RPMI8226 (cell line): ENCODE measurements at places on chromosomes 3 and 15.

DNA sequence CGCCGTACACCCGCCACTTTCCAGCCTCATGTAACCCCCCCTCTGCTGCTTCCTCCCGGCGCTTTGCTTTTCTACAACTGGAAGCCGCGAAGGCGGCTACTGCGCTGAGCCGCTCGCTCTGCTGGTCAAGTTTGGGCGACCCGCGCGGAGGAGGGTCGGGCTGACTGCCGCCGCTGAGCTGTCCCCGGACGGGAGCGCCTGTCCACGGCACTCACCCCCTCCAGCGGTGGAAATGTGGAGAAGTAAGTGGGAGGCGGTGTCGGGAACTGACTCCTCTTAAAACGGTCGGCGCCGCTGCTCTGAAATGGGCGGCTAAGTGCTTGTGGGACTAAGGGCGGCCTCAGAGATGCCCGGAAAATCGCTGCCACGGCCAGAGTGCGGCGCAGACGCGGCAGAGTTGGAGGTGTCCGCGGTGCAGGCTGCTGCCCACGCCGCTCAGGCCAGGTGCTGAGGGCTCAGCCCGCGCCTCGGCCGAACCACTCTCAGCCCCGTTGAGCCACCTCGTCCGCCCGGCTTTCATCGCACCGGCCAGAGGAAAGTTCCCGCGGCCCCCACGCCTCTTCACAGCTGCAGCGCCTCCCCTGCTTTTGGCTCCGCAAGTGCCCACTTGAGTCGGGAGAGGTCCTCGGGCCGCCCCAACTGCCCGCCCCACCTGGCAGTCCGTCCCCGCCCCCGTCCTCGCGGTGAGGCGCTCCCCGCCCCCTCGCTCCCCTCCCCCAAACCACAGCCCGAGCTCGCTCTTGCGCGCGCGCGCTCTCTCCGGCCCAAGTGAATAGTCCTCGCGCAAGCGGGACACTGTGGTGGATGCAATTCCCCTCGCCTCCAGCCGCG, at the start of gene EPHA6:
Gene EPHA6, plus strand, starts transcription at position 775 of the 831 bp plus-strand sequence.
- DNase-seq, result peak; percentile 44

DNA sequence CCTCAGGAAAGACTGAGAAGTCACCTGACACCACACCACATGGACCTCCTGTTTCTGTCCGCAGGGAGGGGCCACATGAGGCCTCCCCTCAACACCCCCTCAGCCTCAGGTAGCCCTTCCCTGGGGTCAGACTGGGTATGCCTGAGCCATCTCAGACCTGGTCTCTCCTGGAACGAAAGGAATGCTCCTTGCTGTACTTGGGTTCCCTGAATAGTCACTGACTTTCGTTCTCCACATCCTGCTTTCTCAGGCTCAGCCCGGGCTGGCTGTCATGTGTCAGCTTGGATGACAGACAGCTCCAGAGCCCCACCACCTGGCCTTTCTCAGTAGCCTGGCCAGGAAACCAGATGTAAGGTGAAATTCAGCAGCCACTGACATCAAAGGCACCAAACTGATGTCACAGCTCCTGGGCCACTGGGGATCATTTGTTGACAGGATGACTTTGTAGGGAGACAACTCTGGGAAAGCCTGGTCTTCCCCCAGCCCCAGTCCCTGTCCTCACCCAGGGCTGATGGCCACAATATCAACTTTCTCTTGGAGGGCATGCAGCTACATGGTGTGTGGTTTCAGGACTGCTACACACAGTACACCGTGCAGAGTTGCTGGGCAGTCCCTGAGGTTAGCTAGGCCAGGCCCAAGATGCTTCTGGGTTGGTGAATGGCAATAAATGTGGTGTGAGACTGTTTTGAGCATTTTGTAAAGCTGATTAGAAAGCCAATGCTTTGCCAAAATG, 141.4 kb upstream of the MRPS22 start:
- peak; percentile 42 for DNase-seq

DNA sequence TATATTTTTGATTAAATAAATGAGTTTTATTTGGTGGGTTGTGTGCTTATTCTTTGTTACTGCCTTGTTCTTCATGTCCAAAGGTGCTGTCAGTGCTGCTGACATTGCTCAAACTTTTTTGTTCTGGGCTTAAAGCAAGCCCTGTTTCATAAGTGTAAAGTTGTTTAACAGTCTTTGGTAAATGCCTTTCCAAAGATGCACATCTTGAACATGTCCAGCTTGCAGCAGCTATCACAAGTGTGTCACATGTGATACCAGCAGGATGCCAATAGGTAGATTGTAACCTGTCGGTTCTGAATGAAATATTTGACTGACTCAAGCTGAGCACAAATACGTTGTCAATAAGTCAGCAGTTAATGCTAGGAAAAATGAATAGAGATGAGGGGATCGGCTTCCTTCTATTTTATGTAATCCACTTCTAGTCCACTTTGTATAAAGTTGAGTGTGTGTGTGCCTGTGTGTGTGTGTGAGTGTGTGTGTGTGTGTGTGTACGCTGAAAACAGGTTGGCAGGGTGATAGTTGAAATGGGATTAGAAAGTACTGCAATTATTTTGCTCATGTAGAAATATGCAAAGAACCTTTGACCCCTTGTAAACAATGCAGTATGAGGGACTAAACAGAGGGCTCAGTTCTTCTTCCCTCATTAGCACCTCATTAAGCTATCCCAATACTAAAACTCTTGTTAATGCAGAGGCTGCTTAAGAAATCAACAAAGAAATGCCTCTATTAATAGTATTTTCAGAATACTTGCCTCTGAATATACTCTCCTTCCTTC, 986.5 kb downstream of the TUSC7 start:
- no peak for DNase-seq

DNA sequence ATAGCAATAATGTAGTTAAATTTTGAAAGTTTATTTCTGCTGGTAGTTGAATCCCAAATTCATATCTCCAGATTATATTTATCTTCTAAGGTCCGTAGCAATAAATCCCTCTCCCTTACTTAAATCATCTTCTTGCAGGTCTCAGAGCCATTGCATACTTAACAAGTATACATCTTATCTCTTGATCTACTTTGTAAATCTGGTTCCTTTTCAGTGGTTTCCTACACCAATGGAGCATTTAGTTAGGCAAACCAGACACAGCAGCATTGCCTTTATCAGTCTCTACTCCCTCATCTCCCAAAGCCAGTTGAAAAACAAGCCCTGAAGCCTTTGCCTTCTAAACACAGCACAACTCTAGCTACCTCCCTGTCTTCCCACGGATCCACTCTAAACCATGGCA, 440.9 kb downstream of the CNTN6 start:
- no peak for DNase-seq

- no peak for DNase-seq
Observed at GRCh38 chr3:126472277-126473006, 3.2 kb downstream of the ZXDC start.

GRCh38 chr3:187919048-187919447, 173.8 kb upstream of the BCL6 start:
- peak; percentile 10 for DNase-seq

DNA sequence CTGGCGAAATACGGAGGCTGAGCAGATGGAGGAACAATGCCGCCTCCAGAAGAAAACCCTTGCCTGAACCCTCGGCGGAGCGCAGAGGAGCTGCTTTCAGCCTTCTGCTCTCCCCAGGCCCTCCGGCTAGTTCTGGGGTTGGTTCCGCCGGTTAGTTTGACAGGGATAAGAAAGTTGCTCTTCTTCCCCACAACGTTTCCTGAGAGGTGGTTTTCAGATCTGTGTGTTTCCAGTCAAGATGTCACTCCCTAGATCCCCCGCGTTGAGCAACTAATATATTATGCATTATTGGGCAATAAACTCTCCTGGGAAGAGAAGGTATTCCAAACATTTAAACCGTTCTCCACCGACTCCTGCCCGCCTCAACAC, 551 bp downstream of the NLGN1 start:
- DNase-seq, result no peak

DNA sequence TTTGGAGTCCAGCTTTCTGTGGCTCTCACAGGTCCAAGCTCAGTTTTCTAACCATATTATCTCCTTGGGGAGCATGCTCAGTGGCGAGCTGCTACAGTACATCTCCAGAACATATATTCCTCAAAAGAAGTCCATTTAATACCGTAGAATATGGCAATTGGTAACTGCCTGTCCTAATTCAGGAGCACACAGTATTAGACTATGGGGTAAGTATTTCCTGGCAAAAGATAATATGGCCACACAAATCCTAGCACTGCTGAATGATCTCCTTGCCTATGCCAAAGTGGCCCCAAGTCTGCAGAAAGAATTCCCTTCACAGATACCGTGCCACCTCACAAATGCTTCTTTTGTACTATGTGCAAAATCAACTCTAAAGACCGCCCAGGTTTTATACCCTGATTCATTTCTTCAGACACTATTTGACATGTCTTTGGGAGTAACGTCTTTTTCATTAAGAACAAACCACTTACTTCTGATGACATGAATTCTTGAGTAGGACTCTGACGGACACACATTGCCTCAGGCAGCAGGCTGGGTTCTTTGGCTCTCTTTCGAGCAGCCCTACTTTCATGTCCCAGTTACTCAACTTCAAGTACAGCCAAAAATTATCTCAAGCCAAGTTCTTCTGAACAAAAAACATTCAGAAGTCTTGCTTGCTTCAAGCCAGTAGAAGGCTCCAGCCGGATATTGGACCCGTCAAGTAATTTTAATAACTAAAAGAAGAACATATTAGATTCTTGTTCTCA, 368.3 kb upstream of the DCBLD2 start:
- DNase-seq, result no peak

DNA sequence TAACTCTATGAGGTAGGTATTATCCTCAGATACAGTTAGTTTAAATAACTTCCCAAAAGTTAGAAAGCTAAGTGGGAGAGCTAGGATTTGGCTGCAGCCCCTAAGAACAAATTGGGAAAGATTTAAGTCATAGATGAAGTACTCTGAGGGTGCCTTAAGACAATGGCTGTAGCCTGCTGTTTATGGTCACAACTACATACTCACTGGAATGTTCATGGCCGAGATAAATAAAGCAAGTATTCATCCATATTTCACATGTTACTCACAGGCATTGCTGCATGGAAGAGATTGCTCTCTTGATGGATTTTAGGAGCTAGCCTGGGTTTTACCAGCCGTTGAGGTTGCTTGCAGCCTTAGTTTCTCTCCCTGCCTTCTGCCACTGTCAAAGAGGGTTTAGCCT, 145.0 kb downstream of the CMSS1 start:
- no peak for DNase-seq

GRCh38 chr3:197023998-197024651, 5.5 kb downstream of the MELTF start:
- no peak for DNase-seq

DNA sequence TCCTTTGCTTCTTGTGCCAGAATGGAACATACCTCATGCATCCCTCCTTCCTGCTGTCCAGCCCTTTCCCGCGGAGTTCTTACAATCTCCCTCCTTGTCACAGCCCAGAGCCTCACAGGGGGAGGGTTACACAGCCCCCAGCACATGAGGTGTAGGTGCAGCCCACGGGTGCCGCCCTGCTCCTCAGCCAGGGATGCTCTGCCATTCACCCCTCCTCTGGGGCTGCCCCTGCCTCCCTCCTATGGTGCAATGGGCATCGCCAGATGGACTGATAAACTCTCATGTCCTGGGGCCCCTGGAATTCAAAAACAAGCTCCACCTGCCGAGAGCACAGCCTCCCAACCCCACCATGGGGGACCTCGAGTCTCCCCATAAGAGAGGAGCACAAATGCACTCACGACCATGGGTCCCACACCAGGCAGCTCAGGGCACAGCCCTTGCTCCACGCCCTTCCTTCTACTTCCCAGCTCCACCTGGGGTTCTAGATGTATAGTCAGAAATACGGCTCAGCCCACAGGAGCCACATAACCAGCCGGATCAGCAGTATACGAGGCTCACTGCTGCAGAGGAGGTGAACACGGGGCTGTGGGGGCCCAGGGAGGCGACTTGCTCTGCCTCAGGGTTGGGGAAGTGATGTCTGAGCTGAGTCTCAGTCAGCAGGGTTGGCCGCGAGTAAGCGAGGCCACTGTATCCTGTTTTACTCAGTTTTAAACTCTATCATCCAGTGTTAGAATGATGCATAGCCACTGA, 269.7 kb upstream of the LYSMD4 start:
- DNase-seq, result no peak

DNA sequence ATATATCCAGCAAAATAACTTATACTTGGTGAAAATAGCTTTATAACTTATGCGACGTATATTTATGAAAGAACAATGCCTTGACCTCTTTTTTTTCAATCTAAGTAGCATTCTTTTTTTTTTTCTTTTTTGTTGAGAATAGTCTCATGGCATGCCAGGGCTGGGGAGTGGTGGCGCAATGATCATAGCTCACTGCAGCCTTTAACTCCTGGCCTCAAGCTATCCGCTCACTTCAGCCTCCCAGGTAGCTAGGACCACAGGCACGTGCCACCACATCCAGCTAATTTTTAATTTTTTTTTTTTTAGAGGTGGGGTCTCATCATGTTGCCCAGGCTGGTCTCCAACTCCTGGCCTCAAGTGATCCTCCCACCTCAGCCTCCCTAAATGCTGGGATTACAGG, 43.5 kb downstream of the RAB8B start:
- no peak for DNase-seq

DNA sequence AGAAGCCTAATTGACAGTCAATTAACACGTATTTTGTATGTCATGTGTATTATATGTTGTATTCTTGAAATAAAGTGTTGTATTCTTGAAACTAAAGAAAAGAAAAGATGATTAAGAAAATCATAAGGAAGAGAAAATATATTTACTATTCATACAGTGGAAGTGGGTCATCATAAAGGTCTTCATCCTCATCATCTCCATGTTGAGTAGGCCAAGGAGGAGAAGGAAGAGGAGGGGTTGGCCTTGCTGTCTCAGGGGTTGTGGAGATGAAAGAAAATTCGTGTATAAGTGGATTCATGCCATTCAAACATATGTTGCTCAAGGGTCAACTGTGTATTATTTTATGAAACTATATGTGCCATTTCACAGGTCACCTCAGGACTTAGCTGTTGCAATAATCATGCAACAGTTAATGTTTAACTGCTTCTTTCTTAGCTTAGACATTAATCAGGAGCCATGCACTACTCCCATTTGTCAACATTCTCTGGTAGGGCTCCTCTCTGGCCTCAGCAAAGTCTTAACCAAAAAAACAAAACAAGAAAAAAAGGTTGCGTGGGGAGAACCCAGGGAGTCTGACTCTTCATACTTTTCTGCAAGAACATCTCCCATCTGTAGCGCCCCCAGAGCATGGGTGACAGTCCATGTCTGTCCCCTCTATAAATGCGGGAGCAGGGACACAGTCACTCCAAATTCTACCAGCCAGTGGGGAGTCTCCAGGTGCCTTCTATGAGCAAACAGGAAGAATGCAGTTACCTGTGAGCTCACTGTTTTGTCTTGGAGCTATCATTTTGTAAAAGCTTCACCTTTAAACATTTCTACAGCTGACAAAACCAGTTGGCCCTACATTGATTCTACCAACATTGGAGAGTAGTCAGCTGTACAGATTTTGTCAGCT, 19.9 kb upstream of the LRRC2 start:
- DNase-seq, result no peak

GRCh38 chr3:73497646-73498406, 126.9 kb downstream of the PDZRN3 start:
- DNase-seq, result no peak

- peak; percentile 20 for DNase-seq
Observed at GRCh38 chr3:177333533-177334520, 136.5 kb upstream of the TBL1XR1 start.

- DNase-seq, result no peak
Observed at GRCh38 chr3:15708882-15709677, 88.7 kb downstream of the ANKRD28 start.

GRCh38 chr3:197463279-197463678, 92.5 kb downstream of the BDH1 start:
- DNase-seq, result no peak
